DMS153 (cell line): ENCODE measurements at places on chromosomes 16 and 17.

DNA sequence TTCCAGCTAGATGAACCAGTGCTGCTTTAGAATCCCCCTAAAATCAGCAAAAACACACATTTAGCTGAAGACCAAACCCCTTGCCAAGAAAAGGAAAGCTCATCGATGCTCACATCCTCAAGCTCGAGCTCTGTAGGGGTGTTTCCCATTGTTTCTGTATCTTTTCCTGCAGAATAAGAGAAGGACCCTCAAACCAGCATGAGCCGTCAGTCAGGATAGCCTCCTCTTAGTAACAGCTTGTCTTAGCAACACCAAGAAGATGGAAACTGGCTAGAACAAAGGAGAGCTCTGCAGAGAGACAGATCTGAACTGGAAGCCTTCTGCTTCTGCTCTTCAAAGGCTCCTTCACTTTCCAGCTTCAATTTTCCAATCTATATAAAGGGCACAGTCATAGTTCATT is 32.0 kb downstream of the VAT1L start:
- no peak for DNase-seq

DNA sequence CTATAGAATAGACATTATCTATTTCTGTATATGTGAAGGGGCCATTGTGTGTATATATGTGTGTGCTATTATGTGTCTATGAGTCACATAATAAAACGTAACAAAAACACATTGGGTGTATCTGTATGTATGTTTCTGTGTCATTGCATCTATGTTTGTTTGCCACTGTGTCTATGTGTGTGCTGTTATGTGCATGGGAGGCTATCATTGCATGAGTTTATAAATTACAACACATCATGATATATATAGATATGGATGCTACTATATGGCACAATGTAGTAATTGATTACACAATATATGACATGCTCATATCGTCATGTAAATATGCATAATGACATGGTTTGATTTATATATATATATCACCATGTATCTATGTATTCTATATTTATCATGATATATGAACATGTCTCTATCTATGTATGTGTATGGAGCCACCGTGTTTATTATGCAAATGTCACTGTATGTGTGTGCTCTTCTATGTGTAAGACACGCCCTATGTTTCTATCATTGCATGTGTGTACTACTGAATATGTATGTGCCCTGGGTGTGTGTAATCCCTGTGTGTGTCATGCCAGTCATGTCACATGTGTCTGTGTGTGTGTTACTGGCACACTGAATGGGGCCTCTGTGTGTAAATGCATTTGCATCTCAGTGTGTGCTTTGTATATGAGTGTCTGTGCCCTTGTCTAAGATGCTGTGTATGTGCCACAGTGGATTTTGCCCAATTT is 1.4 kb upstream of the TSPOAP1 start:
- DNase-seq, result no peak

GRCh38 chr16:17474037-17474436 is 3.3 kb upstream of the XYLT1 start:
- DNase-seq, result no peak

DNA sequence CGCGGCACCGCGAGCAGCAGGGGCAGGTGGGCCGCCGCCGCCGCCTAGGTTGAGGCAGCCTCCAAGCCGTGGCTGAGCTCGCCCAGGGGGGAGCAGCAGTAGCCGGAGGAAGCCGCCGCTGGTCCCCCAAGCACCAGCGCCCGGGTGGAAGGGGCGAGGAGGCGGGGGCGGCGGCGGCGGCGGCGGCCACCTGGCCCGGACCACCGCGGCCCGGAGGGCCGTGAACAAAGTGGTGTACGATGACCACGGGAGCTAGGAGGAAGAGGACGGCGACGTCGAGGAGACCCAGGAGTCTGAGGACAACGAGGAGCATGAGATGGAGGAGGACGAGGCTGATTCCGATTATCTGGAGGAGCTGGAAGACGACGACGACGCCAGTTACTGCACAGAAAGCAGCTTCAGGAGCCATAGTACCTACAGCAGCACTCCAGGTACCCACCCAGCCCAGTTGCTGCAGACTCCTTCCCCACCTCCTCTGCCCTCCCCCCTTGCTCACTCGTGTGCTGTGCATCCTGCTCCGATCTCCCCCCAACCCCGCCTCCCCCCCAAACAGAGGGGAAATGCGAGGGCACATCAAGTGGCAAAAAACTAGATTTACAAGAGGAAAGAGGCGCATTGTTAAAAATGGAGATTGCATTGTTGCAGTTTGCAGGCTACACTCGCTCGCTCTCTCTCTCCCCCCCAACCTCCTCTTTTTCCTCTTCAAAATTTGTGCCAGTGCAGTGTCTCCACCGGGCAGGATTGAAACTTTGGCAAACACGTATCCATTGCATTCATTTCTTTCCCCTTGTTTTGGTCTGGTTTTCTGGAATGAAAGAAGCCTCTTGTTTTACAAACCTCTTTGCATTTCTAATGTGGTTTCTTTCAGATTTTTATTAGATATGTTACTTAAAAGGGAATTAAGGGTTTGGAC is 41.8 kb upstream of the AMZ2 start:
- no peak for DNase-seq

DNA sequence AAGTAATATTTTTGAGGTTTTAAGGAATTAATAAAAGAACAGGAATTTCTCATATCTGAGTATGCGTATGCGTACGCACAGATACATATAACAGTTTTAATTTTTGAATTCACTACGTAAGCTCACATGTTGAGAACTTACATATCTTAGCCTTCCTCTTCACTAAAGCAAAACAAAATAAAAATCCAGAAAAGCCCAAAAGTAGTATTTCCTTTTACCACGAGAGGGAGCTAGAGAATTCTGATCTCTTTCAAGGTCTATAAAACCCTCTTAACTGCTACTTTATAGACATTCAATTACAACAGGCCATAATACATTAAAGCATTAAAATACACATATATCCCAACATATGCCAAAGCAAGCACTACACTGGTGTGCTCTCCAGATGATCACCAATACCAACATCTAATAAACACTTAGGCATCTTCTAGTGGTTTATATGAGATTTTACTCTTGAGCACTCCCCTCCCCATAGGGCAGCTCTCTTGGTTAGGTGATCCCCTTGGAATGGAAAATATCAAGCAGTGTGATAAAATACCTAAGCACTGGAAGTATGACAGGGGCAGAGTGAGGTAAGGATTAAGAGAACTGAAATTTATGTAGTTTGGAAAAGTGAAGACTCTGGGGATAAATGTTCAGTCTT is 94.0 kb downstream of the SKAP1 start:
- DNase-seq, result peak; percentile 18

DNA sequence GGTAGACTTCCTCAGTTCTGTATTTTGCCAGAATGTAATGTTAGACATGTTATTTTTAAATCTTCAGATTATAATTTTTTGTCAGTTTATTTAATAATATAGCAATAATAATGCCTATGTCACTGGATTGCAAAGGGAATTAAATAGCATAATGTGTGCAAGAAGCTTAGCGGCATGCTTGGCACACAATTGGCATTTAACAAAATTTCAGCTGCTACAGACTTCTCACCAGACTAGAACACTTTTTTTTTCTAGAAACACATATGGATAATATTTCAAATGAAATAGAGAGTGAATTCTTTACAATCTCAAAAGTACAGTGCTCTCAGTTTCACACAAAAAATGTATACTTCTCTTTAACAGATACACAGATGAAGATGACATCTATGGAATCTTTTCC is 757.4 kb downstream of the CDH11 start:
- no peak for DNase-seq

- DNase-seq, result no peak
Observed at GRCh38 chr16:56414366-56414765, 11.0 kb downstream of the AMFR start.

DNA sequence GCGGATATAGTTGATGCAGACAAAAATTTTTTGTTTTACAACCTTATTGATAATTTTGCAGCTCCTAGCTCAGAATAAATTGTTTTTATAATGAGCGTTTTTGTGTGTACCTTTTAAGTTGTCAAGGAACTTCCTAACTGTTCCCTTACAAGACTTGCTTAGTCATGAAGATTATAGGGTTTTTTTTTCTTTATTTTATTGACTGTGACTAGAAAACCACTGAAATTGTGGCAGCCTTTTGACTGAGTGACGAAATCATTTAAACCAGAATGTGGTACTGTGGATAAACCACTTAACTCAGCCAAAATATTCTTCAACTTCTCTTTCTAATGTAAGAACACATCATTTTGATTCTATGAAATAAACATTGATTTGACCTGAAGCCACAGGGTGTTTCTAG is 40.8 kb upstream of the VPS4A start:
- DNase-seq, result no peak

GRCh38 chr16:15653227-15653626 is 3.2 kb downstream of the NDE1 start:
- peak; percentile 25 for DNase-seq

- DNase-seq, result no peak
Observed at GRCh38 chr16:46906360-46907060, 22.3 kb downstream of the GPT2 start.

DNA sequence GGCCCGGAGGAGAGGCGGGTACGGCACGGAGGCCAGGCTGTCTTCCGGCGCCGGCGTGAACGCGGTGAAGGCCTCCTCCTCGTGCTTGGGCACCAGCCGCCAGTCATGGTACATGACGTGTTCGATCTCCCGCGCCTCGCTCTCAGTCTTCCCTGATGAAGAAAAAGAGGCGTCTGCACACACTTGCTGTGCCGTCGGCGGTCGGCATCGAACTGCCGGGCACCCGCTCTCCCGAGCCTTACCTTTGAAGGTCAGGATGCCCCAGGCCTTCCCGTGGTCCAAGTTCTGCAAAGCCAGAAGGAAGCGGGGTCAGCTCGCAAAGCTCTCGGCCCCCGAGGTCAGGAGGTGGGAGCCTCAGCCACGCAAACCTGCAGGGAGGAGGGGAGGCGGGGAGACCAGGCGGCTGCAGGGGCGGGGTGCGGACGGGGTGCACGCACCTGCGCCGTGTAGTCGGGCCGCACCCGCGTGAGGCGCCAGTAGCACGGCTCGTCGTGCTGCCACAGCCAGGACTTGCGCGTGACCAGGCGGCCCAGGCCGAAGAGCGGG is at the start of gene EME2:
Gene EME2, plus strand, starts transcription at position 449 of the 546 bp plus-strand sequence. CDS start 418 bp downstream, outside the sequence.
- DNase-seq, result no peak

GRCh38 chr17:37698911-37699255 is 46.0 kb downstream of the HNF1B start:
- no peak for DNase-seq

- no peak for DNase-seq
Observed at GRCh38 chr17:82007495-82008257, 15.0 kb downstream of the CENPX start.

DNA sequence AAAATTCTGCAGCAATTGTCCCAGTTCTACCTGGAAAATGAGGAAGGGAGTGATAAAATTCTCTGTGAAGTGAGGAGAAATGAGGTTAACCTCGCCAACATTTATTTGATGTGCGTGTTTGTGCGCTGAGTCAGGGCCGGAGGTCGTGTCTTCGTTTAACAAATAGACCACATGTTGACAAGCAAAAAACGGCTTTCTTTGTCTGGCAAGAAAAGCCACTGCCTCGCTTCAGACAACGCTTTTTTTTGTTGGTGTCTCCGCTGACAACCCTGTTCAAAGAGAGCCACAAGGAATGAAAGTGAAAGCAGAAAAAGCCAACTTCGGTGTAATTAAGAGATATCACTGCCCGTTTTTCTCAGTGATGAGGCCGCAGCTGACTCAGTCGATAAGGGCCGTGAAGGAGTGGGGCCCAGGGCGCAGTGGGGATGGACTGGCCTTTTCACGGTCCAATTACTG is 510.6 kb downstream of the CDH13 start:
- peak; percentile 30 for DNase-seq

DNA sequence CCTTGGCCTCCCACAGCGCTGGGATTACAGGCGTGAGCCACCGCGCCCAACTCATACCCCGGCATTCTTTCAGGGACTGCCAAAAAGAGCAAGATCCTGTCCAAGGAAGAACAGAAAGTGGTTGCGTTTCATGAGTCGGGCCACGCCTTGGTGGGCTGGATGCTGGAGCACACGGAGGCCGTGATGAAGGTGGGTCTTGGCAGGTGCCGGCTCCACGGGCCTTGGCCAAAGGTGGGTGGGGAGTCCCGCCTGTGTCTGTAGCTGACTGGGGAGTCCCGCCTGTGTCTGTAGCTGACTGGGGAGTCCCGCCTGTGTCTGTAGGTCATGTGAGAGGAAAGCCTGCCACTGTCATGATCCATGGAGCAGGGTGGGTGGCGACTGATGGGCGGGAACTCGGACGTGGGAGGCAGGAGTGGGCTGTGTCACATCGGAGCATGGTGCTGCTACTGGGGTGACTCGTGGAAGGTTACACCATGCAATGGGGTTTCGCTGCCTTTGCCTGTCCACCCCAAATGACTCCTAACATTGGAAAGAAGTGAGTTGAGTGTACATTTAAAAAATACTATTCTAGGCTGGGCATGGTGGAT is 10.0 kb upstream of the RPL13 start:
- DNase-seq, result no peak

GRCh38 chr17:61583242-61583641 is 7.8 kb downstream of the NACA2 start:
- DNase-seq, result no peak

DNA sequence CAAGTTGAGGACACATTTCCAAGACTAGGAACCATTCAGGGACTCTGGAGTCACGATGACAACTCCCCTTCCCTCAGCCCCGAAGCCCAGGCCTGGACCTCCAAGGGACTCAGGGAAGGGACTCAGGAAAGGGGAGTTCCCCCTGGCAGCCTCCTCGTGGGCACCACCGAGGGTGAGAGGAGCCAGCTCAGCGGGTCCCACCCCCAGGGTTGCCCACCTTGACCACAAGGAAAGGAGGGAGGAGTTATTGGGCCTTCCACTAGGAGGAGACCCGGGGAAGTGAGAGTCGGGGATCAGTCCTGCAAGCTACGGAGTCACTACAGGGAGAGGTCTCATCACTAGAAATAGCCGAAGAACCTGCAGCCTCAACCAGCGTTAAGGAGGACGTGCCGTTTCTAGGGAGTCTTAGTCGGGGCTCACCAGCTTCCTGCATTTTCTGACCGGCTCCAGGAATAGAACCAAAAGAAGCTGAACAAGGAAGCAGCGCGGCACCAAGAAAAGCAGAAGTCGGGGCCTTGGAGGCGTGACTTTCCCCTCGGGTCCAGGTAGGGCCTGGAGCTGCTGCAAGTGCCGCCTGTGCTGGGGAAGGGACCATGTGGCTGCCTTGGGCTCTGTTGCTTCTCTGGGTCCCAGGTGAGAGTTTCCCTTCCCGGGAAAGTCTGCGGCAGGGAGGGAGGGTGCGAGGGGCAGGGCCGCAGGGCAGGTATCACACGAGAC is at the start of gene CD300A:
Gene CD300A, plus strand, starts transcription at position 524 of the 717 bp plus-strand sequence. Its CDS starts 70 bp downstream, at position 594.
- no peak for DNase-seq
